ENCODE measurements at places on chromosomes 16 and 17. TPM values are rescaled to one million over a fixed set of nuclear protein-coding genes. Genes with fewer than 3 reads are reported as not detected.

GRCh38 chr17:53314521-53314920 lies 508.2 kb upstream of the KIF2B start:
- no peak for DNase-seq

DNA sequence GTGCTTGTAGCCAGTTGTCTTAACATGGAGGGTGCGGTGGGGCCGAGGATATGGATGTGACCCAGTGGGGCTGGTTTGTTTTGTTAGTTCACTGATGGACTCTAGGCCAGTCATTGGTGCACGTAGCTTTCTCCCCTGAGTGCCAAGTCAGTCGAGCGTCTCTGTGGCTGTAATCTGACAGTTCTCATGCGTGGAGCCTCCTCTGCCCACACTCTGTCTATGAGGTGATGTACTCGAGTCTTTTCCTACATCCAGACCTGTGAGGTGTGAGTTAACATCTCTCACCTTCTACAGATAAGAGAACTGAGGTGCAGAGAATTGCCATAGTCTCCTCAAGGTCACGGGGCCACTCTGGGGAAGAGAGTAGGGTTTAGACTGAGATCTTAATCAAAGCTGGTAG lies 90.2 kb downstream of the MARCHF10 start:
- DNase-seq, result no peak

- no peak for DNase-seq
Observed at GRCh38 chr16:84593825-84594724, 23.8 kb downstream of the COTL1 start.

- no peak for DNase-seq
Observed at GRCh38 chr17:57915544-57915943, 39.7 kb downstream of the CUEDC1 start.

- DNase-seq, result no peak
Observed at GRCh38 chr17:82217530-82218204, 5.0 kb upstream of the CCDC57 start.

DNA sequence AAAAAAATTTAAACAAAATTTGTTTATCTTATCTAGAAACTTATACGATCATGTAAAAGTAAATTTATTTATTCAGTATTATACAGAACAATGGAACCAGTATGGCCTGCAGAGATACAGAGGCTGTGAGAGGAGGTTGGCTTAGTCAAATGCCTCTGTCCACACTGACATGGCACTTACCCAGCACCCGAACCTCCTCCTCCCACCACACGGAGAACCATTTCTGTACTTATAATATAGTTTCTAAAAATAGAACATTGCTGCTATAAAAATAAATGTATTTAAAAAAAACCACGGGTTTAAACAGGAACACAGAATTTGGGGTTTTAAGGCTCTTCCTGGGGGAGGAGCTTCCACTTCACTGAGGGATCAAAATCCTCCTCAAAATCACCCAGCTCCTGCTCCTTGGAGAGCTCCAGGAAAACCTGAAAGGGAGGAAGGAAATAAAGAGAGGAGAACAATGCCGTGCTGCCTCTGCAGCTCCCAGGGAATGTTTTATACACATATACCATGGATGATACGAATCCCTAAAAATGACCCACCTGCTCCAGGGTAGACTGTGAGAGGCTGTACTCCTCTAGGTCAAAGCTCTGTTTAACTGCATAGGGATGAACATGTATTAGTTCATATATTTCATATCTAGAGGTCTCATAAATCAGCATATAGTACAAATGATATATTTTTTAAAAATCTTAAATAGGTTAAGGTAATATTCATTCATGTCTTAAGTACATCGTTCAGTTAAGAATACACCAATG lies 87.3 kb downstream of the ABCA8 start:
- DNase-seq, result no peak

DNA sequence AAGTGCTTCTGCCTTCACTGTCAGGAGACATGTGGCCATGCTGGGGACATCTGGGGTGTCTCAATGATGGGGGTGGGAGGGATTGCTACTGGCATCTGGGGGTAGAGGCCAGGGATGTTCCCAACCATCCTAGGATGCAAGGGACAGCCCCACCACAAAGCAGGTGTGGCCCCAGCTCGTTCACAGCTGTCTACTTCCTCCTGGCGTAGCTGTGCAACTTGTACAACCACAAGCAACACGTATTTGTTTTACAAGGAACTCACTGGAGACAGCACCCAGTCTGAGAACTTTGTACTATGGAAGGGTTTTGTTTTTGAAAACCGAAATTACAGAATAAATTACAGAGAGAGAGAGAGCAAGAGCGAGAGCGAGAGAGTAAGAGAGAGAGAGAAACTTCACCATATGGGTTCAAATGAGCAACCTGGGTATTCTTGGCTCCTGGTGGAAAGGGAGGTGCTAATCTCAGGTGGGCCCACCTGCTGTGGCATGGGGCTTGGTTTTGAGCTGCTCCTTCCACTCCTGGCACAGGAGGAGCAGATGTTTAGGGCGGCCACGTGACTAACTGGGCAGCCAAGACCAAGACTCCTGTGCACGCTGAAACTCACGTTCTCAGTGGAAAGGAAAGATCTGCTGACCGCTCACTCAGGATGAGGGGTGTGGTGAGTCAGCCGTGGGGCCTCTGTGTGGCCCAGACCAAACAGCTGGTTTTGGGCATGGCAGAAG lies 17.5 kb upstream of the TNFRSF13B start:
- no peak for DNase-seq

- no peak for DNase-seq
Observed at GRCh38 chr17:66301864-66302741, at the start of gene PRKCA. PRKCA (plus strand) TSS chr17:66302613.

- no peak for DNase-seq
Observed at GRCh38 chr16:4651827-4652226, 27.2 kb downstream of the MGRN1 start.

DNA sequence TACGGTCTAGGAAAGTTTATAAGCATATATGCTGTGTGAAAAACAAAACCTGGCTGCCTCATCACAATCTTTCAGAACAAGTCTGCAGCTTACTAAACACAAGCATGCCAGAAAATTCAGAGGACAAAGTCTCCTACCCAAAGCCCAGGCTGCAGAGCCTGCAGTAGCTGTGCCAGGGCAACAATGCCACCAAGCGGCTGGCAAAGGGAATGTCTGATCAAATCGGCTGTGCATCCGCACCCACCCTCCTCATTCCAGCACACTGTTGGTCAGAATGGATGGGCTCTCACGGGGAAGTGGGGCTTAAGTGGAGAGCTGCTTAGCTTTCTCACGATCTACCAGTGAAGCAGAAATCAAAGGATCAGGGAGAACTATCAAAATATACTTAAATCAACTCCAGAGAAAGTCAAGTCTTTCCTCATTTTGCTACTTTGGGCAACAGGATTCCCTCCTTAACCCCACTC lies 73.5 kb downstream of the CYTH1 start:
- no peak for DNase-seq

DNA sequence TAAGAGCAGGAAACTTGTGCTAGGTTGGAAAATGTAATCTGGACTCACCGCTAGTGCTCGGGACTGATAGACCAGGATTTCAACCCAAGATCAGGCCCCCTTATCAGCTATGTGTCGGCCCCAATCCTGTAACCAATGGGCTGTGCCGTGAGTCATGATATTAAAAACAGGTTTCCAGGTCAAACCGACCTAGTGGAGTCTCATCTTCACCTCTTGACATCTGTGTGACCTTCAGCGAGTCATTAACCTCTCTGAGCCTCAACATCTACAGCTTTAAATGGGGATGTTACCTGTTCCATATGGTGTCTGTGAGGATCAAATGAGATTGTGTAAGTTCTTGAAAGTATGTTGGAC lies 512 bp downstream of the PMM2 start:
- no peak for DNase-seq

DNA sequence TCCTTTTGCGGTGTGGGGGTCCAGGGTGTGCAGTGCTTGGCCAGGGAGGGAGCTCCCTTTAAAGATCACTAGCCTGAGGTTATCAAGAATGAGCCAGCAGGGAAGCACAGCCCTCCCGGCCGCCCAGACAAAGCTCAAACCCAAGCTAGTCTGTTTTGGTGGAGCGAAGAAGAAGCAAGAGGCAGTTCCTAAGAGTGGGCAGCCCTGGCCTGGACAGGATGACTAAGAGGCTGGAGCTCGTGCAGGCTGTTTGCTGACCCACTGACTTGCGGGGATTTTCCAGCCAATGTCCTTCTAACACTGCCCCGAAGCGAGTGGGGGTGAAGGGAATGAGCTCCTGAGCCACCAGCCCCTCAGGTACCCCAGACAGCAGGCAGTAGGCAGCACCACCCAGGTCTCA lies 134.4 kb downstream of the COPRS start:
- DNase-seq, result no peak

- no peak for DNase-seq
Observed at GRCh38 chr16:89860747-89861304, 12.6 kb upstream of the TCF25 start.

DNA sequence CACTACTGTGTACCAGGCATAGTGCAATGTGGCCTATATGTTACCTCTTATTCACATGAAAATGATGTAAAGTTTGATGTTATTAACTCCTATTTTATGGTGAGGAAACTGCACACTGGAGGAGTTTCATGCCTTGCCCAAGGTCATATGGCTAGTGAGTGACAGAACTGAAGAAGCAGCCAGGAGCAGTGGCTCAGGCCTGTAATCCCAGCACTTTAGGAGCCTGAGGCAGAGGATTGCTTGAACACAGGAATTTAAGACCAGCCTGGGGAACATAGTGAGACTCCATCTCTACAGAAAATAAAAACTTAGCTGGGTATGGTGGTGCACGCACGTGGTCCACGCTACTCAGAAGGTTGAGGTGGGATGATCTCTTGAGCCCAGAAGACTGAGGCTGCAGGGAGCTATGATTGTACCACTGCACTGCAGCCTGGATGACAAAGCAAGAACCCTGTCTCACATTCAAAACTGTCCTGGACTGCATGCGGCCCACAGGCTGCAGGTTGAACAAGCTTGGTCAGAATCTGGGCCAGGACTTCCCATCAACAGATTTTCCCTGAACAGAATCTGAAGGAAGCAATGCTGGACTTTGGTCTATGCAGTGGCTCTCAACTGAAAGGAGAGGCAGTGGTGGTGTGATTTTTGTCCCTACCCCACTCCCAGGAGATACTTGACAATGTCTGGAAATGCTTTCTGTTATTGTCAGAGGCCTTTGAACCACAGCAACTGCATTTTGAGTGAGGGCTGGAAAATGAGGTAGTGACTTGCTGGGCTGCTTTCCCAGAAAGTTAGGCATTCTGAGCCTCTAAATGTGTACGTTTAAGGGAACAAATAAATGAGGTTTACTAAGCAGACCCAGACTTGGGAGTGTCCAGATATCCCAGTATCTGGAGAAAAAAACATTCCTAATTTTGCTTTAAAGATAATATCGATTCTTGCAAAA lies 479.5 kb downstream of the TMEM114 start:
- DNase-seq, result no peak

- no peak for DNase-seq
Observed at GRCh38 chr17:61436273-61436672, 15.9 kb upstream of the TBX4 start.

DNA sequence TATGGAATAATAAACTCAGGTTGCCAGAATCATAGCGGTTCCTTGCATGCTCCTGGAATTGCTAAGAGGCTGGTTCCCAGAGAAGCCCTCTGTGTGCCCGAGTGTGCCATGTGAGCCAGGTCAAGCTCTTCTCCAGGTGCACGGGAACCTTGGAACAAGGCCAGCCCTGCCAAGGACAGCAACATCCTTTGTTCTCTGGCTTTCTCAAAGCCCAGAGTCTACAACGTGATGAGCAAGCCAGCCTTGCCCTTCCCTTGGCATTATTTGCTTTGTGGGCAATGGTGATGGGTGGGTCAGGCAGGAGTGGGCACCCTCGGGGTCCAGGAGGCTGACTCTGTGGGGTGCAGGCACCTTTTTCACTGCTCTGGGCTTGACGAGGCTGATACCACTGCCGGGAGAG lies 14.2 kb upstream of the SEC14L1 start:
- DNase-seq, result no peak

- DNase-seq, result no peak
Observed at GRCh38 chr17:19549746-19550623, 16.3 kb downstream of the SLC47A1 start.

GRCh38 chr17:35745749-35746320 lies 7.2 kb downstream of the GAS2L2 start:
- DNase-seq, result no peak

DNA sequence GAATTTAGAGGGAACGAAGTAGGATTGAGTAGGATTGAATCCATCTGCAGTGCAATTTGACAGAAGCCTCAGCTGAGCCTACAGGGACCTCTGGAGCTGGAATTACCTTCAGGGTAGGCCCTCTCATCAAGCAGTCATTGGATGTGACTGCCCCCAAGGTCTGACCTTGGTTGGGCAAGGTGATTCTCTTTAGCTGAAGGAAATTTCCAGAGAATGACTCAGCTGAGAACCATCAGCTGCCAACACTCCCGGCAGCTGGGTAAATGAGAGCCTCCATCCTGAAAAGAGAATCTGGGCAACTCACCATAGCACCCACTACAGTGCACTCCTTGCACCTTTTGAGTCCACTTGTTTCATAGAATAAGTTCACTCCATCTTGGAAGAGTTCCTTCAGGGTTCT lies 113.5 kb upstream of the MED13 start:
- no peak for DNase-seq

GRCh38 chr16:12439399-12440227 lies 364.1 kb downstream of the CPPED1 start:
- no peak for DNase-seq

DNA sequence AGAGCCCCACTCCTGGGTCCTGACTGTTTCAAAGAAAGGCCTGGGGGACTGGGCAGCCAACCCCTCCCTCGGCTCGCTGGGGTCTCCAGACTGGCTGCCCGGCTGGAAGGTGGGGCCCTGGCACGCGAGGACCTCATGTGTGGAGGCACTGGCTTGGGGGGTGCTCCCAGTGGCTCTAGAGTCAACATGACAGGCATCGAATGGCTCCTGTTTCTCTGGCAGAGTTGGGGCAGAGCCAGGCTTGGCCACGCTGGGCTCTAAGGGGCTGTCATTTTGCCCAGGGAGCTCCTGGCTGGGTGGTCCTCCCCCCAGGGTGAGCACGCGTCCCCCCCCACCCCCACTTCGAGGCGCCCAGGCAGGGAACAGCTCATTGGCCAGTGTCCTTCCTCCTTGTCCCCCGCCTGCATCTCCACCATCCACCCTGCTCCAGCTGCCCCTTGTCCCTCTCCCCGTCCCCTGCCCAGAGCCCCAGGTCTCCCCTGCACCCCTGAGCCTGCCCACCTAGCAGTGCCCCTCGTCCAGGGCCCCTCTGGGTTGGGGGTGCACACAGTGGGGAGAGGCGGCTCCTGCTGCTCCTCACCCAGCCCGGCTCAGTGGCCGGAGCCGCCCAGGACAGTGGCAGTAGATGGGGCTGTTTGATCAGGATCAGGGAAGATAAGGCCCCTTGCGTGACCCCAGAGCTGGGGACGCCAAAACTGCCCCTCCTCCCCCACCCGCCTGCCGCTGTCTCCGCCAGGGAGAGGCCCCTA lies 2.7 kb downstream of the GCGR start:
- DNase-seq, result no peak

- DNase-seq, result no peak
Observed at GRCh38 chr16:2836646-2837508, 6.8 kb downstream of the ZG16B start.

- DNase-seq, result no peak
Observed at GRCh38 chr16:1311738-1312466, 2.5 kb downstream of the UBE2I start.

The NLRC3 gene
- total RNA-seq, result 2.5 TPM

The DHRS7C gene
- not detected for total RNA-seq

The ARL16 gene
- 28.5 TPM for total RNA-seq

The TCAP gene
- total RNA-seq, result 0.99 TPM

The ZDHHC7 gene
- total RNA-seq, result 52.7 TPM

The RNF227 gene
- 29.2 TPM for total RNA-seq

The CDH1 gene
- 0.17 TPM for total RNA-seq

Data from esophagus muscularis mucosa (tissue), 4 donors.